ENCODE measurements at places on chromosomes 5 and 9.

- no peak for DNase-seq
Observed at GRCh38 chr9:13264788-13265187, 14.7 kb downstream of the MPDZ start.

DNA sequence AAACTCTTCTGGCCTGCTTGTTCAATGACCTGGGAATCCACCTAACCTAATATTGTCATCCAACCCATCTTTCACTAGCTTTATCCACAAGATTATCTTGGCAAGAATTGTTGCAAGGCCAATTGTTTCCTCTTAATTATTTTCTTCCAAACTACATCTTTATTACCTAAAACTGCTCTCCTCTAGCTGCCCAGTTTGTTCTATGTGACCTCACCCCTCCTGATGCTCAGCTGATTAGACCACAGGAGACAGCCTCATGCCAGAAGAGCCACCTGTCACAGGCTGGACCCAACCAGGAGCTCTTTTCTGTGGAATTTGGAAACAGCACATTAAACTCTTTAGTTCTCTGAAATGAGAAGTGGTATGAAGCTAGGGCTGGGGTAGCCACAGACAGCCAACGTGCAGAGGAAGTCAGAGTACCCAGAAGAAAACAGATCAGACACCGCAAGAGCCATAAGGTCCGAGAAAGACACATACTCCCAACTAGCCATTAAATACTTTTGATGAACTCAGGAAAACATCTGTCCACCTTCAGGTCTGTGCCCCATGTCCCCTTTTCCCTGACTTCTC, 12.0 kb downstream of the SAXO1 start:
- DNase-seq, result no peak

GRCh38 chr9:92122061-92122460, 6.8 kb upstream of the SPTLC1 start:
- DNase-seq, result no peak

- no peak for DNase-seq
Observed at GRCh38 chr5:134084570-134084969, 29.9 kb upstream of the TCF7 start.

- DNase-seq, result peak; percentile 46
Observed at GRCh38 chr5:145917288-145917687, 19.1 kb upstream of the SH3RF2 start.

- peak; percentile 39 for DNase-seq
Observed at GRCh38 chr5:147918101-147918685, 11.9 kb upstream of the C5orf46 start.

DNA sequence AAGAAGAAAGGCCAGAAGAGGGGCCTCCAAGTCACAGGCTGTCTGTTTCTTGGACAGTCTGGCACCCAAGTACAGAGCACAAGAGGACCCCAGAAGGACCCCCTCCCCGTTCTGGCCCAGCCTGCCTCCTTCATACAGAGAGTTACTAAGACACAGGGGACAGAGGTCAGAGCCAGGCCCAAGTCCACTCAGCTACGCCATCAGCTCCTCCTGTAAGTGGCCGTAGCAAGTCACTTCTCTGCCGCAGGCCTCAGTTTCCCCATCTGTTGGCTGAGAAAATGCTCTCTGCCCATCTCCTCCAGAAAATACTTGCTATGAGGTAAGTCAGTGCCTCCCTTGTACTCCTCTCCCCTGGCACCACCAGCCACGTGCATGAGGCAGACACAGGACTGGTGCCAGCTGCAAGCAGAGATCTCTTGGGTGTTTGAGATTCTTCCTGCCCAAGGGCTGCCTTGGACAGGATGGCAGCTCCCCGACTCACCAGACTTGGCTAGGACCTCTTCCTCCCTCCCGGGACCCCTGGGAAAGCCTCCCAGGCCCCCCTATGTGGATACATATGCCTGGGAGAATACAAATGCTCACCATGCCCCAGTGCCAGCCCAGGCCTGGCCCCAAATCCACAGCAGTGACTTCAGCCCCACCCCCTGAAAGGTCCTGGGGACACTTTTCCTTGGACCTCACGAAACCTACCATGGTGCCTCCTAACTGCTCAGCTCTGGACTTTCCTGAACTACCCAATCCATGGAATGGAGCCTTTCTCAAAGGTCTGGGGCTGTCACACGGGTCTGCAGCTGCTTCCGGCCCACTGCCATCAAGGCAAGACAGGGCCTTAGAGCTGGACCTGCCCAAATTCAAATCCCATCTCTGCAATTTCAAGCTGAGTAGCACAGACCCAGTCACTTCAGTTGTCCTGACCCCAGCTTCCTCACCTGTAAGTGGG, 5.1 kb downstream of the EEIG1 start:
- DNase-seq, result no peak
